ENCODE measurements at places on chromosomes 5 and 9. TPM values are rescaled to one million over a fixed set of nuclear protein-coding genes. Genes with fewer than 3 reads are reported as not detected.

- DNase-seq: no peak
These were observed 16.4 kb downstream of the MED27 start for GRCh38 chr9:132063281-132063680.

DNA sequence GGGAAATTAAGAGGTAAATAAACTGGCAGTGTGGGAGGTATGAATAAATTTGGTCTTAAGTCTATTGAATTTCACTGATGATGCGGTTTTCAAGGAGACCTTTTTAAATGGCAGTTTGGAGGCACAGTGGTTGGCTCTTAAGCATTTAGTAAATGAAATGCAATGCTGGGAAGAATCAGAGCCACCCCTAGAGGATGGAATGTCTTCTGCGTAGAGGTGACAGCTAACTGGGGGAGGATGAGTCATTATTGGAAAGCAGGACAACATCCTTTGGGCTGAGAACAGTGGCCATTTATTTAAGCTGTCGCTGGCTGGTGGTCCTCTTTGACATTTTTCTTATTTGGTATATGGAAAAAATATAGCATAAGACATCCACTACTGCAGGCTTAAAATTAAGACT, 163.2 kb downstream of the SH3GL2 start:
- DNase-seq: no peak

DNA sequence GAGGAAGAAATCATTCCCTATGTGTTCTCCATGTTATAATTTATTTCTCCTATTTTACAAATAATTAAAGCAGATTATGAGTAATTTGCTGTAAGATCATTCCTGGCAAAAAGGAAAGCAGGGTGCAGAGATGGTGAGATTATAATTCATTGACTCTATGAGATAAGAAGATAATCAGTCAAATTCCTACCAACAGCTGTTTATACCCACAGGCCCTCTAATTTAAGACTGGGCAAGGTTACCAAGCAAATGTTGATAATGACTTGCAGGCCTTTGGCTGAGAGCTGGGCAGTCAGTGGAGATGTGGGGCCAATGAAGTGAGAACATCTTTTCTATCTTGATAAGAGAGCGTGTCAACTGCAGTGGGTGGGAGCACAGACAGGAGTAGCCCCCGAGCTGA, 222.7 kb downstream of the ICE1 start:
- no peak for DNase-seq

DNA sequence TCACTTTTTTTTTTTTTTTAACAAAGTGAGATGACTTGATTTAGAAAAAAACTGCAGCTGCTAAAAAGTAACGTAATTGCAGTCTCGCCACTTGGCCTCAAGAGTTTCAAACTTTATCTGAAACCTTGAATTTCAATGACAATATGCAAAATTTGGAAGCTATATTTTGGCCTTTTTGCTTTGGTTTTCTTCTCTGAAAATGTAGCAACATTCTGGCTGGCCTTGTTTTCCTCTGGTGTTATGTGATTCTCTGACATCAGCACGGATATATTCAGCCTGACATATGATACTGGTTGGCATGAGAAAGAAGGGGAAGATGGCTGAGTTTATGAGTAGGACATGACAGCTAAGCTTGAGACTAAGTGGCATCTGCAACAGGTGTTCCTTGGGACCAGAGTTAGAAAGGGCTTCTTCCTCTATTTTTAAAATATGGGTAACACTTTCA, 136.5 kb downstream of the MEF2C start:
- no peak for DNase-seq

- DNase-seq: no peak
These were observed 303.6 kb downstream of the FBXL17 start for GRCh38 chr5:108078345-108078744.

DNA sequence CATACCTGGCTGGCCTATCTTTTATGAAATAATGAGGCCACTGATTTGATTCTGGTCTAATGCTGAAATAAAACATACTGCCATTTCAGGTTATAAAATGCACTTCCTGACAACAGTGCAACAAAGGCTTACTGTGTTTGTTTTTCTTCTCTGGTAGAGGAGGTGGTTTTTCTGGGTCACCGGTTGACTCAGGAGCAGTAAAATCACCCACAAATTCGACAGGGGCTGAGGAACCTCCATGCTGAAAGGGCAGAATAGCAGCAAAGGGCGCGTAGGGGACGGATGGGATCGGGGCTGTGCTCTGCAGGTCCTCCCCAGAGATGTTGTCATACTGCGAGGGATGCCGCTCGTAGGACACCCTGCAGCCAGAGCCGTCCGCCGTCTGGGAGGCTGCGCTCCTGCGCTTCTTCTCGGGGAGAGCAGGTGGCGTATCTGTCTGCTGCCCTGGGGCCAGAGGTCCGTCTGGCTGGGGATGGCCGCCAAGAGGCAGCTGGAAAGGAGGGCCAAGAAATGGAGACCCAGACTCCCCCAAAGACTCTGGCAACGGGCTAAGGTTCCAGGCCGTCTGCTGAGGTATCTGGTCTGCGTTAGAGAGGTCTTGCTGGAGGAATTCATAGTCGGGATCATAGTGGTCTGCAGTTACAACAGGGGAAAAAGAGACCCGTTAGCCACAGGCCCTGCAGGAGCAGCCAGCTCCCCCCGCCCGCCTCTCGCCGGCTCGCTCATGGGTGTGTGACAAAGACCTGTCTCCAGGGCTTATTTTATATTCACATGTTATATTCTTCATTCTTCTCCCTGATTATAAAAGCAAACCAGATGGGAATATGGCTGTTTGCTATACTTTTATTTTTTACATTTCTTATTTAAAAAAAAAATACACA, 80.7 kb downstream of the PRRT1B start:
- DNase-seq: no peak

GRCh38 chr5:124783794-124784193, 37.4 kb upstream of the ZNF608 start:
- DNase-seq: no peak

DNA sequence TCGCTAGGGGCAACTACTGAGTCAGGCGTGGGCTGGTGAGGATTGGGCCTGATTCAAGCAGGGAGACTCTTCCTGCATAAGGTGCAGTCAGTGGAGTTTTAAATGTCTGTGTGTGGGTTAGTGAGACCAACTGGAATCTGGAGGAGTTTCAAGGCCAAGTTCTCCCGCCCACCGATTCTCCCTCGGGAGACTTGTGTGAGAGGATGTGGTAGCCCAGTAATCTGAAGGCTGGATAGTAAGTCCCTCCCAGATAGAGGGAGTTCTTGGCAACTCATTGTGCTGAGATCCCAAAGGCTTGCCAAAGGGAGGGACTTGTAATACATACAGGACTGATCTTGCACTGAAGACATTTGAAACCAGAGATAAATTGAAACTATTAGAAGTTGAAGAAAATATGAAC, 51.8 kb downstream of the WDR36 start:
- no peak for DNase-seq

CD14 gene
- 4.5 TPM for total RNA-seq

TAS2R1 gene
- not detected for total RNA-seq

SLC31A1 gene
- total RNA-seq: 3.7 TPM

All from naive thymus-derived CD8-positive, alpha-beta T cell (primary cell).